Stimulated activated CD4-positive, alpha-beta T cell treated with anti-CD3 and anti-CD28 coated beads, Interleukin-1b, Interleukin-23, amount 100 ng/mL, for 1 hour (primary cell): ENCODE measurements at places on chromosomes 5 and 9.

DNA sequence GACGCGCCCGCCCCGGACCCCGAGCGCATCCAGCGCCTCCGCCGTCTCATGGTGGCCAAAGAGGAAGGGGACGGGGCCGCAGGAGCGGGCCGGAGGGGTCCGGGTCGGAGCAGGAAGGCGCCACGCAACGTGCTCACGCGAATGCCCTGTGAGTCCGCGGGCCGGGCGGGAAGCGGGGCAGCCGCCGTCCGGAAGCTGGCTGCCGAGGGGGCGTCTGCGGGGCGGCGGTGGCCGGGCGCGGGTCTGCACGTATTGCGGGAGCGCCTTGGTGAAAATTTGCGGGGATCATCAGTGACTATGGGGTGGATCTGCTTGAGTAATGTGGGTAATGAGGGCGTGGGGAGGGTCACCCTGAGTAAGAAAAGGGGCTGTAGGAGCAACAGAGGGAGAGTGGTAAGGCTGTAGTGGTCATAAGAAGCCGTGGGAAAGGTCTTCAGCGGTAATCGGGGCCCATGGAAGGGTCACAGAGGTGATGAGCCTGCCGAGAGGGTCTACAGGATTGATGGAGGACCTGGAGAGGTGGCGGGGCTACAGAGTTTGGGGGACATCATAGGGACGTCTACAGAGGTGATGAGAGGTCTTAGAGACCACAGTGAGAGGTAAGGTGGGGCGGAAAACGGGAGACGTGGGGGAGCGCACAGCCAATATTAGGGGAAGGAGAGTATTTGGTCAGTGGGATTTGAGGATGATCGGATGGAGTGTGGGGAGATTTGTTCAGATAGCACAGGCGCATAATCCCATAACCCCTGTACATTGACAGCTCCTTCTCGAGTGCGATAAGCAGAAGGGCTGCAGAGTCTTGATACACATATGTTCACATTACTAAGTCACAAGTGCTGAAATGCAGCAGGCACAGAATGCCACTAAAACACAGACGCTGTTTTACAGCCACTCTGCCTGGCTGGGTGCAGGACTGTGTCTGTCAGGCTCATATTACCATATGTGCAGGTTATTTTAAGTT is 819 bp downstream of the LSM11 start:
- no peak for DNase-seq

- peak; percentile 42 for DNase-seq
These were observed 6.1 kb upstream of the CRB2 start for GRCh38 chr9:123349691-123350480.

- no peak for DNase-seq
These were observed 93.0 kb upstream of the COL5A1 start for GRCh38 chr9:134548618-134549017.

DNA sequence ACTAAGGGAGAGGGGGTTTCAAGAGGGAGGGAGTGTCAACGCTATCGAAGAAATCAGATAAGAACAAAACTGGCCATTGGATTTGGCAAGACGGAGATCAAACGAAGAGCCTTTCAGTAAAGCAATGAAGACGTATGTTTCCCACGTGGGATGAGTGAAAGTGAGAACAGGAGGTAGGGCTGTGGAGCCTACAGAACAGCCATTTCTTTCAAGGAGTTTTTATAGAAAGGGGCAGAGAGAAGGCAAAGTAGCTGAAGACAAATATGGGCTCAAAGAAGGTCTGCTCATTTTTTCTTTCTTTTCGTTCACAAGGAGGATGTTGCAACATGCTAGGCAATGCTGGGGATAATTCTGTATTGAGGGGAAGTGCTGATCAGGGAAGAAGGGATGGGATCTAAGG is 98.3 kb downstream of the SUSD1 start:
- DNase-seq = no peak

DNA sequence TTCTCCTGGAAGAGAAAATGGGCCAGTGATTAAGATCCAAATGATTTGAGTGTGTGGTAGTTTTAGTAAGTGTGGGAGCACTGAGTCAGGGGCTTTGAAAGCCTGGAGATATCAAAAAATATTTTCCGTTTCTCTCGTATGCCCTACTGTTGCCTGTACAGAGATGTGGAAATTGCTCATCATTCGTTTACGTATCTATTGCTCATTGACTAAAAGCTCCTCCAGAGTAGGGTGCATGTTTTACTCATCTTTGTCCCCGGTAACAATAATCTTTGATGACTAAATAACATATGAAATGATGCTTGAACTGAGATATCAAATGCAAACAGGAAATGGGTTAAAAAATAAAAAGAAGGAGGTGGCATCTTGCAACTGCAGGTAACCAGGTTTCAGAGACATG is 114.2 kb upstream of the FST start:
- DNase-seq = no peak

DNA sequence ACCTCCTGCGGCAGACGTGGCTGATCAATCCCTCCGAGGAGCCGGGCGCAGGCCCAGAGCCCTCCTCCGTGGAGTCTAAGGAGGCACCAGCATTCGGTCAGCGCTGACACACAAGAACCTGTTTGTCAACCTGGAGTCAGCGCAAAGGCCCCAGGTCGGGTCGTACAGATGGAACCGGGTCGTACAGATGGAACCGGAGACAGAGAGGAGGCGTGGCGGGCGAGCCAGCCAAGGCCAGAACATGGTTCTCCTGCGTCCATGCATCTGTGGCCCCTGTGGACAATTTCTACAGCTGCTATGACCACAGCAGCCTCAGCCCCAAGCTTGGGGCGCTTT is 125.1 kb upstream of the SARDH start:
- DNase-seq = no peak

- no peak for DNase-seq
These were observed 233.9 kb upstream of the RPS23 start for GRCh38 chr5:82512025-82512424.

- DNase-seq = no peak
These were observed 329.7 kb upstream of the IRX1 start for GRCh38 chr5:3265936-3266335.

GRCh38 chr5:149775785-149776184 is 45.7 kb downstream of the PPARGC1B start:
- DNase-seq = no peak

GRCh38 chr5:138658676-138659075 is 83.5 kb upstream of the HSPA9 start:
- DNase-seq = no peak

GRCh38 chr9:94182532-94182931 is 76.6 kb upstream of the ZNF169 start:
- DNase-seq = no peak

GRCh38 chr5:74261421-74261820 is 379.1 kb downstream of the ENC1 start:
- no peak for DNase-seq

- DNase-seq = no peak
These were observed 507.7 kb upstream of the PTGER4 start for GRCh38 chr5:40171971-40172370.

GRCh38 chr5:12658871-12659446 is 754.7 kb upstream of the CTNND2 start:
- no peak for DNase-seq

- no peak for DNase-seq
These were observed 11.1 kb downstream of the CNTFR start for GRCh38 chr9:34578241-34579103.

GRCh38 chr5:26343801-26344325 is 694.5 kb downstream of the CDH9 start:
- no peak for DNase-seq

DNA sequence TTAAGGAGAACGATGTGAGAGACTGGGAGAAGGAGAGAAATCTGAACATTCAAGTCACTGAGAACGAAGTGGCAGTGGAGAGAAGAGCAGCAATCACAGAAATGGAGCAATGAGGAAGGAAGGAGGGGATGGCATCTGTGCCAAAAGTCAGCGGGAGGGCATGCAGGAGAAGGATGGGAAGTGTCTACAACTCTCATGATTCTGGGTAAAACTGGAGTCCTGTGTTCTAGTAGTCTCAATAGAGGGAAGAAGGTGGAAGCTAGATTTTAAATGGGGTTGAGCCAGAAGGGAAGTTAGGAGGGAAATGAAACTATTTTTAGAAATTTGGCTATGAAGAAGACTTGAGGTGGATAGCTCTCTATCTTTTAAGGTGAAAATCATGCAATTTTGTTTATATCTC is 39.1 kb upstream of the SPATA31C2 start:
- no peak for DNase-seq

DNA sequence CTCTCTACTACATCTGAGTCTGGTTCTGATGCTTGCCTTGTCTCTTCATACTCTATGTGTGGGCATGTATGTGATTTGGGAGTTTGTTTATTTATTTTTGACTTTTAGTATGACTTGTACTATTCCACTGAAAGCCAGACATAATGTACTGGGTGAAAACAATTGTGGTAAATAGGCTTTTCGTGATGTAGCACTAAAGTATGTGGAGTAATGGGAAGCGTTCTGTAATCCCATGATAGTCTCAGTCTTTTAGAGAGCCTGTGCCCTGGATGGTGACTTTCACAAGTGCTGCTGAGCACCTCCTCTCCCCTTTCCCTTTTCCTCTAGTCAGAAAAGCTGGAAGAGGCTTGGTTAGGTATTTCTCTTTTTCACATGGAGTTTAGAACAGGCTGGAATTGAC is 85.8 kb upstream of the S1PR3 start:
- DNase-seq = no peak

DNA sequence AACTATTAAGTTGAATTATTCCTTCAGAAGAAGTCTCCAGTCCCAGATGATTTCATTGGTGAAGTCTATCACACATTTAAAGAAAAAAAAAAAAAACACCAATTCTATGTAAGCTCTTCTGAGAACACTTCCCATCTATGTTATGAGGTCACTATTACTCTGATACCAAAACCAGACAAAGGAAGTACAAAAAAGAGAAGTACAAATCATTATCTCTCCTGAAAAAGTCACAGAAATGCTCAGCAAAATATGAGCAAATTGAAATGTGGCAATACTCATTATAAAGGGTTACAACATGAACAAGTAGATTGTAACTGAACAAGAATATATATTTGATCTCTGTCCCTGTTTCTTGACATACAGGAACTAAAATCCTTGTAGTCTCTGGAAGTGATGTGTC is 280.4 kb downstream of the TLE1 start:
- DNase-seq = no peak
